ENCODE measurements at places on chromosomes 13 and 19.

GRCh38 chr19:5585461-5586299 lies 17.9 kb upstream of the TINCR start:
- peak; percentile 34 for DNase-seq

DNA sequence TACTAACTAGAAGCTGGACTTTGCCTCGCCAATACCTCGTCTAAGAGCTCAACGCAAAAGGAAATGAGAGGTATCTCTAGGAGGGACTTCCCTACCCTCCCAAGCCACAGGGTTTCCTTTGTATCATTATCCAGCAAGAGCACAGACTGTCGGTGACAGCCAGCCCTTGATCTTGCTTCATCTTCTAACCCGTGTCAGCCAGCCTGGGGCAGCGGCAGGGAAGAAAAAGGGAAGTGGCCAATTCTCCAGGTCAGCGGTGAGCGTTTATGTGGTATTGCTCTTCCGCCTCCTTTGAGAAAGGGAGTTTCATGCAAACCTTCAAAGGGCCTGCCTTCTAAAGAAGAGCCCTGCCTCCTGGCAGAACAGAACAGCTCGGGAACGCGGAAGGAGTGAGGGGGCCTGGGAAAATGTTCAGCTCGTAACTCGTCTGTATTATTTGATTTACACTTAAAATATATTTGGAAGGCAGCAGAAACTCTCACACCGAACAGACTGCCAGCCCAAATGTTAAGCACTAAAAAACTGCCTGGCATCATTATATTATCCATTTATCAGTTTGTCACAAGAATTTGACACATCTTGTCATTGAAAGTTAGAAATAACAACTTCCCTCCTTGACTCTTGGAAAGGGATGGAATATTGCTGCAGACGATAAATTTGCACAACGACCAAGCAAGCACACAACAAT lies 41.8 kb downstream of the EFNB2 start:
- peak; percentile 7 for DNase-seq

- no peak for DNase-seq
Observed at GRCh38 chr13:50735071-50735470, 108.4 kb downstream of the DLEU7 start.

GRCh38 chr13:32284927-32285632 lies 30.1 kb downstream of the ZAR1L start:
- no peak for DNase-seq

DNA sequence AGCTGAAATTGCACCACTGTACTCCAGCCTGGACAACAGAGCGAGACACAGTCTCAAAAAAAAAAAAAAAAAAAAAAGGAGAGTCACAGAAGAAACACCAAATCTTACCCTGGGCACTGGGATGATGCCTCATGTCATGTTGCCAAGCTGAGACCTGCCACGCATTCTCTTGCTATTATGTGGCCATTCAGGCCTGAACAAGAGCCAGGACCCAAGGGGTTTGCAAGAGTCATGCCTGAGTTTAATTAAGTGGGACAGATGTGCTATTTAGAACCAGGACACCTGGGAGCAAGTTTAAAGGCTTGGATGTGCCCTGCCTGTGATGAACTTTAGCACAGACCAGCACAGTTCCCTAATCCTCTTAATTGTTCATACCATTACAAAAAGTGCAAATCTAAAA lies 9.8 kb downstream of the PNMA8A start:
- no peak for DNase-seq

GRCh38 chr19:530134-531008 lies 1.2 kb upstream of the CDC34 start:
- no peak for DNase-seq

- no peak for DNase-seq
Observed at GRCh38 chr13:40064154-40065097, 409.0 kb downstream of the COG6 start.

DNA sequence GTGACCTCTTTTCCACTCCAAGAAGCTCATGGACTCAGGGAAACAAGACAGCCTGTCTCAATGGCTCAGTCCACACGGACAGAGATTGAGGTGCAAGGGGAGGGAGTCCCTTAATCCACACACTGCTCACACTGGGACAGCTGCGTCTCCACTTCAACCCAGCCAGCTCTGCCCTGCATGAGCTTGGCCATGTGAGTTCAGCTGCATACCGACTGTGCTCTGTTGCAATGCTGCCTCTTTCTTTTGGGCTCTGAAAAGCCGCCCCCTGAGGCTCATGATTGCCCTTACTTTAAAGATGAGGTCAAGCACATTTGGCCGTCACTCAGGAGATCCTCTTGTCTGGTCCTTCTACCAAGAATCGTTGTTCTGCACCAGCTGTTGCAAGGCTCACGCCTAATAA lies 64.8 kb upstream of the KCTD15 start:
- DNase-seq, result no peak

GRCh38 chr13:110525328-110526319 lies 35.9 kb downstream of the RAB20 start:
- no peak for DNase-seq

GRCh38 chr19:2546128-2547032 lies 70.5 kb downstream of the GADD45B start:
- no peak for DNase-seq

GRCh38 chr19:13132471-13133180 lies 14.6 kb downstream of the NACC1 start:
- peak; percentile 88 for DNase-seq

DNA sequence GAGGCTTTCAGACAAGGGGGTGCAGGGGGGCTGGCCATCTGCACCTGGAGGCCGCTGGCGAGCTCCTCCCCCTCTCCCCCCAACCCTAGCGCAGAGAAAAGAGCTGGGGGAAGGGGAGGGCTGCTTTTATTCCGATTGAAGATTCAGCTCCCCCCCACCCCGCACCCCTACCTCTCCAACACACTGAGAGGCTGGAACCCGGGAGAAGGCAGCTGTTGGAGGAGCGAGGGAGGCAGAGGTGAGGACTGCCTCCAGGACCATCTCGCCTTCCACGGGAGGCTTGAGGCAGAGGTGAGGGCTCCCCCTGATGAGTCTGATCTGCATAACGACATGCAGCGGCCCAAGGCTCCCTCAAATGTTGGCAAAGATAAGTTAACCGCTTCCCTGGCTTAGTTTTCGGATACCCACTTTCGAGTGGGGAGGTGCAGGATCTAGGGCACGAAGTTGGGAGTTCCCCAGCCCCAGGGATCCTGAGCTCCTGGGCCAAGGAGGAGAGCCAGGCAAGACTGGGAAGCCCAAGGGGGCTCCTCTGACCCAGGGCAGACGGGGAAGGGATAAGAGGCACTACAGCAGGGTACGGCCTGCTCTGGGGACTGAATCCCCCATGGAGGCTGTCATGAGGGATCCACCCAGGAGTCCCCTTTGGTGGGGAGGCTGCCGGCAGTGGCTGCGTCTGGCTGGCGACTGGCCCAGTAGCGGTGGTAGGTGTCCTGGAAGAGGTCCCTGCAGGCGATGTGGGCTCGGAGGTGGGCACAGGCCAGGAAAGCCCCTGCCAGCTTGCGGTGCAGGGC lies 1.2 kb upstream of the NUMBL start:
- no peak for DNase-seq

DNA sequence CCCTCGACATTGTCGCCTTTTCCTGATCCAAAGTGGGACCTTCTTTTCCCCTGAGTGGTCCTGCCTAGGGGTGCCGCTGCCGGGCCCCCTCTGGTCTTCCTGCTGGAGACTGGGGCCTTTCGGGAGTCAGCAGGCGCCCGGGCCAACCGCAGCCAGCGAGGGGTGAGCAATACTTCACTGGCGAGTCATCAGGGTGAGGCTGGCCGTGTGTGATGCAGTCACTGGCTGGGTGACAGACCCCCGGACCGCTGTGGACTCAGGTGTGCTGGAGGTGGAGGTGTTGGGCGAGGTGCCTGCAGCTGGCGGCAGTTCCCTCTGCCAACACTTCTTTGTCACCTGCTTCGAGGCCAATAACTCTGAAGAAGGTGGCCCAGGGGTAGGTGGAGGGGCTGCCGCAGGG lies 1.5 kb upstream of the CGB5 start:
- DNase-seq, result no peak

DNA sequence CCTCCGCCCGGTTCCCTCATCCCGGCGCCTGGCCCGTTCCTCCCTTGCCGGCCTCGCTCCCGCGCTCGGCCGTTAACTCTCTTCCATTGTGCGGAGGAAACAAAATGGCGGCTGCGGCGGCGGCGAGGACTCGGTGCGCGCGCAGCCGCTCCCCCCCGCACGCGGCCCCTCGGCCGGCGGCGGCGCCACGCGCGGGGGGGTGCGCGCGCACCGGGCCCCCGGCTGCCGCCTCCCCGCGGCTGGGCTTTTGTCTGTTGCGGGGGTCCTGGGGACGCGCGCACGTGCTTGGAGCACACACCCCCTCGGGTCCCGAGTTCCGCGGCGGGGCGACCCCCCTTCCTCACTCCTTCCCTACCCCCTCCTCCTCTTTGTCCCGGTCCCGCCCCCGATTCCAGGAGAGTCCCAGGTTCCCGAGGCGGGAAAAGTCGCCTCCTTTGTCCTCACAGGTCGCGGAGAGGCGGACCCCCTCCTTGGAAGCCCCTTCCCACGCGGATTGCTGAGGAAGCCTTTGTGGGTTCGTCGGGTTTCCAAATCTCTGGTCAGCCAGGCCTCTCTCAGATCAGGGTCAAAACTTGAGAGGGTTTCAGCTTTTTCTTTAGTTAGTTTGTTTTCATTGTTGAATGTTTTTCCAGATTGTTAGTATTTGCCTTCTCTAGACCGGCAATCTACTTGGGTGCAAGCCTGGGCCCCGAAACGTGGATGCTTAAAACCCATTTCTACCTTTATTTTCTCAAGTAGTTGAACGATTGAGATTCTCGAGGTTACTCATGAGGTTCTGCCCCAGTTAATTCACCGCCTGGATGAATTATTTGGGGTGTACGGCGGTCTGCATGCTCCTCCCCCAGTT lies 687 bp downstream of the ILF3 start:
- peak; percentile 70 for DNase-seq

DNA sequence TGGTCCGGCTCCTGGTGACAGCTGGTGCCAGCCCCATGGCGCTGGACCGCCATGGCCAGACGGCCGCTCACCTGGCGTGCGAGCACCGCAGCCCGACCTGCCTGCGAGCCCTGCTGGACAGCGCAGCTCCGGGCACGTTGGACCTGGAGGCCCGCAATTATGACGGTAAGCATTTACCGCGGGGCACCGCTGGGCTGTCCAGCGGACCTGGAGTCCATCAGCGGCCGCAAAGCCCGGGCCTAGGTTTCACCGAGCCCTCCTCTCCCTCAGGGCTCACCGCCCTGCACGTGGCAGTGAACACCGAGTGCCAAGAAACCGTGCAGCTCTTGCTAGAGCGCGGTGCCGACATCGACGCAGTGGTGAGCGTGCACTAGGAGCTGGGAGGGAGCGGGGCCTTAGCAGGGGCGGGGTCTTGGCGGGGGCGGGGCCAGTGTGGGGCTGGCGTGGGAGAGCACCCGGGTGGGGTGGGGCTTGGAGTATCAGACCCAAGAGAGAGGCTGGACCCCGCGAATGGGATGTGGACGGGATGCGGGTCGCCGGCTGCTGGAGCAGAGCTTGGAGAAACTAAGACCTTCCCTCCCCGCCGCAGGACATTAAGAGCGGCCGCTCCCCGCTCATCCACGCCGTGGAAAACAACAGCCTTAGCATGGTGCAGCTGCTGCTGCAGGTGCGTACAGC lies 8.7 kb downstream of the BCL3 start:
- DNase-seq, result no peak

GRCh38 chr13:44386913-44387556 lies 13.4 kb downstream of the SERP2 start:
- no peak for DNase-seq

DNA sequence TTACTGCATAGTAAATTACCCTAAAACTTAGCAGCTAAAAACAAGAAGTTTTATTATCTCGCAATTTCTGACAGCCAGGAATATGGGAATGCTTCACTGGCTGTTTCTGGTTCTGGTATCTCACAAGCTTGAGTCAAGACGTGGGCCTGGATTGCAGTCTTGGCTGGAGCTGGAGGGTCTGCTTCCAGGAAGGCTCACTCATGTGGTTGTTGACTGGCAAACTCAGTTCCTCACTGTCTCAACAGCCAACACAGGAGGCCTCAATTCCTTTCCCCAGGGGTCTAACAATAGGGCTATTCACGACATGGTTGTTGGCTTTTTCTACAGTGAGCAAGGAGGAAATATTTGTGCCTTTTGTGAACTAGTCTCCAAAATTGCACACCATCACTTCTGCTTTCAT lies 146.3 kb downstream of the GPC5 start:
- DNase-seq, result no peak

DNA sequence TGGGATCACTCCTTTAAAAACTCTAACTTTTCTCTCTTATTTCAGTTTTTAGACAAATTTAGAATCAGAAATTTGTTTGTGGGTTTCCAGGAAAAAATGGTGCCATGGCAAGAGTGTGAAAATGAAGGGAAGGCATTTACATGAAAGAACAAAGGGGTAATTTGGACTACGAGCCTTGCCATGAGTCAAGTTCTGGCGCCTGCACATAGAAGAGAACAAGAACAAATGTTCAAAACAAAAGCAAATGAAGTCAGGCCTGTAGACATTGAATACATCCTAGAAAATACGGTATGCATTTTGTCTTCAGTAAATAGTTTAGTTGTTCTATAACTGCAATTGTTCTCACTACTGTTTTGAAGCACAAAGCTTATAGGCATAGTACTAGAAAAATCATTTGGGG lies 1390.5 kb downstream of the EFNB2 start:
- DNase-seq, result no peak

GRCh38 chr19:34556488-34556887 lies 74.9 kb downstream of the WTIP start:
- peak; percentile 10 for DNase-seq

DNA sequence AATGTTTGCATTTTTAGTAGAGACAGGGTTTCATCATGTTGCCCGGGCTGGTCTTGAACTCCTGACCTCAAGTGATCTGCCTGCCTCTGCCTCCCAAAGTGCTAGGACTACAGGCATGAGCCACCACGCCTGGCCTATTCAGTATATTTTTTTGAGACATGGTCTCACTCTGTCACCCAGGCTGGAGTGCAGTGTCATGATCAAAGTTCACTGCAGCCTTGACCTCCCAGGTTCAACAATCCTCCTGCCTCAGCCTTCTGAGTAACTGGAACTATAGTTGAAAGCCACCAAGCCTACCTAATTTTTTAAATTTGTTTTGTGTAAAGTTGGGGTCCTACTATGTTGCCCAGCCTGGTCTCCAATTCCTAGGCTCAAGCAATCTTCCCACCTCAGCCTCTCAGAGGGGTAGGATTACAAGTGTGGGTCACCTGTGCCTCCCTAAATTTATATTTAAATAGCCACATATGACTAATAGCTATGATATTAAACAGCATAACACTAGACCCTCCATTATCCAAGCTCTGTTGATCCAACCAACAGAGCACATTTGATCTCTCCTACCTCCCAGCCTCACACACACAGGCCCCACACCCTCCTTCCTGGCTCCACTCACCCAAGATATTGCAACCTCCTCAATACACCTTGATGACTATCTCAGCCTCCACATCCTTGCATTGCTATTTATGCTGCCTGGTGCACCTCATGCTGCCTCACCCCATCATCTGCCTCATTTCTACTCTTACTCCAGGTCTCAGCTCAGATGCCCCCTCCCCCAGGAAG lies 2.1 kb upstream of the CEACAM19 start:
- no peak for DNase-seq

DNA sequence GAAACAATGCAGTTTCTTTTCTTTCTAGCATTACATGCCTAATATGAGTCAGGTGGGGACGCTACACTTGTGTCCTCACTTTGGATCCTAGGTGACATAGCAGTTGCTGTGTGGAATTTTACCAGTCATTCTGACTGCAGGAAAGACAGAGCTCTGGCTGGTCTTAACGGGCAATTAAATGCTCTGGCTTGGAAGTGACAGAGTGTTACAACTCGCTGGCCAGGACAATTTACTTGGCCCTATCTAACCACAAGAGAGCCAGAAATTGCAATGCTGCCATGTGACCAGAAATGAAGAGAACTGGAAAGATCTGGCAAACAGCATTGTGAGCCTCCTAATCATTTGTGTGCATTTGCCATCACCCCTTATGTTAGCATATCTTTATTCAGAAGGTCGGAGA lies 351.1 kb downstream of the DCT start:
- DNase-seq, result no peak

- DNase-seq, result no peak
Observed at GRCh38 chr13:84606616-84607015, 724.3 kb upstream of the SLITRK1 start.

Measured in activated CD4-positive, alpha-beta T cell treated with anti-CD3 and anti-CD28 coated beads, Interleukin-10, Interleukin-2, amounts not matched to agents 100 ng/mL and 50 ng/mL, durations not matched to agents 16 hours and 8 hours (primary cell).